DND-41 (cell line): ENCODE measurements at places on chromosomes 5 and 9.

DNA sequence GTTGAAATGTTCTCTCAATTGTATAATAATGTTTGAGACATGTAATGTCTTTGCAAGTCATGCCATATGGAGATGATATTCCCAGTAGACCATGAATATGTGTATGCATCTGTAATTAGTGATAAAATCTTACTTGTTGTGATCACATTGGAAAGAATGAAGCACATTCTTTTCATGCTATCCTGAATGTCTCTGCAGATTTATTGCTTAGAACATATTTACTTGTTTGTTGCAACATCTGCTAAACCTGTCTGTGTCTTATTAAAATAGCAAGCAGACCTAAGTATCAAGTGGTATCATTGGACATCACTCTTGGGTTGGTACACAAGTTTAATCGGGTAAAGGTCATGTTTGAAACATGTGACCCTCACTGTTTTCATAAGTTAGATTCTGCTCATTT is 265.5 kb upstream of the CD180 start:
- DNase-seq = no peak

DNA sequence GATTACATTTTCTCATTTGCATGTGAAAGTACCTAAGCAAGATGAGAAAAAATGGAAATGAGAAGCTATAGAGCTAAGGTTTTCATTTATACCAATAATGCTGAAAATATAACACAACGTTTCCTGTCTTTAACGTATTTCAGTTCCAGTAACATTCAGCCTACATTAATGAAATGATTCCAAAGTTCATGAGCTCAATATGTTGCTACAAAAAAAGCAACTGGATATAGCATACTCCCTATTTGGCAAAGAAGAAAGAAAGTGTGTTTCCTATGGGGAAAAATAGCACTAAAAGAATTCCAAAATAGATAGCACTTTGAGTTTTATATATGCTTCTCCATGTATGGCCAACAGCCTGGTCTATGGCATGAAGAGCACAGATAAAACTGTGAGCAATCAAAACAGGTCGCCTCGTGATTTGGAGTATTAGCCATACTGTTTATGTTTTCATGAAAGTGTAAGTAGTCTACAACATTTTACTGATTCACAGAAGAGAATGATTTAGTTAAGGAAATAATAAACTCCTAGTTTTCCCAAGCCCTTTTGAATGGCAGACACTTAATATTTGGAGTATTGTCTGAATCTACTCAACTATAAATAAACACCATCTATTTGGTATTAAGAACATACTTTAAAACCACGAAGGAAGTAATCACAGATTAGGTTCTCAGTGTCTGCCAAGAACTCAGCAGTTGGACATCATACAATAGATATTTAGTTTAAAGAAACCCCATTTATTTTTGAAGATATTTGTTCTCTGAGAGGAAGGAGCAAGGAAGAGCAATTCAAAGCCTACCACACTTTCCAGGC is 258.7 kb upstream of the RASA1 start:
- DNase-seq = no peak

DNA sequence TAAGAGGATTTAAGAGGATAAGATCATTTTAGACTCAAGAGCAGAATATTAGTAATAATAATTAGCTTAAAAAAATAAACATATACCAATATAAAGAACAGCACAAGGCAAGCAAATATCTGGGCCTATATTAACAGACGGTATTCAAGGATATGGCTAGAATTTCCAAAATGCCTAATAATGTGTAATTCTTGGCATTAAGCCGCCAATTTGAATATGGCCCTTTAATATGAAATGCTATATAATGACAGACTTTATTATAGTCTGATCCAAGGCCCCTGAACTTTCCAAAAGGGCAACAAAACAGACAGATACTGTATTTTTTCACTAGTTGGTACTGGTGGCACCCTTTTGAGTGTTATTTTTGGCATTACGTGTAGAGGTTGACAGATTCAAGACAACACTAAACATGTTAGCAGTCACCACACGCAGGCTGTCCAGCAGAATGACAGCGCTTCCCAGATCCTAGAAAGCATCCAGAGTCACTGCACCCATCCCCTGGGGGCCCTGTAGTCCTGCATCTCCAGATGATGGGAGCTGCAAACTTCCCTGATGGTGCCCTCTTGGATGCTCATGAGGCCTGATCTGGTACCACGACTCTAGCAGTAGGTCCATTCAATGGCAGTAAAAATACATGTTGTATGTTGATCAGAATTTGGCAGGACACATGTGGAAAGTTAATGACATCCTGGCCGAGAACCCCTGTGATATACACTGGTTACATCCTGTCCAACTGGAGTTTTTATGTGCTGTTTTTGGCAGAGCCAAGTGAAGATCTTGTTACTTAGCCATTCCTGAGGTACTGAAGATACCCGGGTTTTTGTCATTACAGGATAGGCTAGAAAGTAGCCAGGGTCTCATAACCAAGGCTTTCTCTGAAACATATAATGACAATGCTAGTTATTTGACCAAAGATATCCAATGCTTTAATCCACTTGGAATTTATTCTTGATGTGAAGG is 1.7 kb upstream of the ABL1 start:
- DNase-seq = no peak

DNA sequence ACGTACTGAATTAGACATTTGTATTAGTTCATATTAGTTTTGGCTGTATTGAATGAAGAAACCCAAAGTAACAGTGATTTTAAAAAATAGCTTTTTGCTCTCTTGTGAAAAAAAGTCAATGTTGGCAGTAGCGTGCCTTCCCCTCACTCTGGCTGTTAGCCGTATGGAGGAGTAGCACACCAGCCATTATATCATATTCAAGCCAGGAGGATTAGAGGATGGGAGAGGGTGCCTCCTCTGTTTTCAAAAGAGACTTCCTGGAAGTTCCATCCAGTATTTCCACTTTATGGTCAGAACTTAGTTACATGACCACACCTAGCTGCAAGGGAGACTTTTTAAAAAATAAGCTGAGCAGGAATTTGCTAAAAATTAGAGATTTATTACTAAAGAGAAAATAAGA is 41.2 kb downstream of the GPR21 start:
- DNase-seq = no peak

GRCh38 chr9:134391319-134392231 is 65.3 kb downstream of the RXRA start:
- DNase-seq = no peak

DNA sequence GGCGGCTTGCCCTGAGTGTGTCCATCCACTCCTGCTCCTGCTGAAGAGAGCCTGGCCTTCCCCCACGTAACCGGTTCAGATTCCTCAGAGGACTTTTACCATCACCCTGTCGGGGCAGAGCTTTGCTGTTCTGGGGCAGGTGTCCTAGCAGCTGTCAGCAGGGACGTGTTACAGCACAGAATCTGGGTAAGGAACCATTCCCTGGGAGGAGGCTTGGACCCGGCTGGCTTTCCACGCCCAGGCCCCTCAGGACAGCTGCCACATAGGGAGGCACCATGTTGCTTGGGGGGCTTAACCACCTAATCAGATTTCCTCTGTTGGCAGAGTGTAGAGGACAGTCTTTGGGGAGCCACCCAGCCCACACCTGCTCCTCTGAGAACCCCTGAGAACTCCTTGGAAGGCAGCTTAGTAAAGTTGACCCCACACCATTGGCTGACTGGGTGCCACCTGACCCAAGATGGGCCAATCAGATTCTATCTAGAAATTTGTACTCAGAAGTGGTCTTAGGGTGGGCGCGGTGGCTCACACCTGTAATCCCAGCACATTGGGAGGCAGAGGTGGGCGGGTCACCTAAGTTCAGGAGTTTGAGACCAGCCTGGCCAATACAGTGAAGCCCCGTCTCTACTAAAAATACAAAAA is 23.3 kb upstream of the EEIG1 start:
- no peak for DNase-seq

DNA sequence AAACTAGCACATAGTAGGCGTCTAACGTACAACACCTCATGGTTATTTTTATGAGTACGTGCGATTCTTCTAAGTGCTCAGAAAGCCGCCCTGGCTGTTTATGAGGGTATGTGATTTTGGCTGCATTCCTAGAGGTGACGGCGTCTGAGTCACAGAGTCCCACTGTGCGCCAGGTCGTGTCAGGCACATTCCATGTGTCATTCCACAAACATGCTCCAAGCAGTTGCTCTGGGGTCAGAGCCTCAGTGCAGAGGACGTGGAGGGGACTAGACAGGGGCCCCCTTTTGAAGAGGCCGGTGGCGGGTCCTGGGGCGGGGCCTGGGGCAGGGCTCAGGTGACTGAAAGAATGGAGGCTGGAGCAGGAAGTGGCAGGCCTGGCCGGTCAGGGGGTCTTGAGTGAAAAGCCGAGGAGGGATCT is 51.9 kb downstream of the NEK6 start:
- DNase-seq = no peak

GRCh38 chr9:128053560-128053959 is 13.6 kb downstream of the NAIF1 start:
- DNase-seq = no peak

- no peak for DNase-seq
Observed at GRCh38 chr9:94792511-94792910, 66.0 kb downstream of the AOPEP start.

- no peak for DNase-seq
Observed at GRCh38 chr9:95778957-95779356, 96.5 kb upstream of the ERCC6L2 start.

DNA sequence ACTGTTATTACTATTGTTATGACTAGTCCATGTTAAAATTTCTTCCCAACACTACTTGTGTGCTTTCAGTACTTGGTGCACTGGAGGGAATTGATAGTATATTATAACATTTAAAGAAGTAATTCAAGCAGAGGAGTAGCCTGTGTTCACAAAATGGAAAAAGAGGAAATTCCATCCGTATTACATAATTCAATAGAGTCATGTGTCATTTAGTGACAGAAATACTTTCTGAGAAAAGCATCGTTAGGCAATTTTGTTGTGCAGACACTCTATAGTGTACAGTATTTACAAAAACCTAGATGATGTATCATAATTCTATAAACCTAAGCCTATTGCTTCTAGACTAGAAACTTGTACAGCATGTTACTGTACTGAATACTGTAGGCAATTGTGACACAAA is 78.3 kb upstream of the PCSK5 start:
- no peak for DNase-seq

- DNase-seq = no peak
Observed at GRCh38 chr5:178590141-178590923, at the start of gene COL23A1. COL23A1 (minus strand) TSS chr5:178590393.

- peak; percentile 49 for DNase-seq
Observed at GRCh38 chr9:136138566-136138965, 19.9 kb upstream of the TMEM250 start.

GRCh38 chr5:135879591-135879990 is 16.1 kb downstream of the IL9 start:
- no peak for DNase-seq

DNA sequence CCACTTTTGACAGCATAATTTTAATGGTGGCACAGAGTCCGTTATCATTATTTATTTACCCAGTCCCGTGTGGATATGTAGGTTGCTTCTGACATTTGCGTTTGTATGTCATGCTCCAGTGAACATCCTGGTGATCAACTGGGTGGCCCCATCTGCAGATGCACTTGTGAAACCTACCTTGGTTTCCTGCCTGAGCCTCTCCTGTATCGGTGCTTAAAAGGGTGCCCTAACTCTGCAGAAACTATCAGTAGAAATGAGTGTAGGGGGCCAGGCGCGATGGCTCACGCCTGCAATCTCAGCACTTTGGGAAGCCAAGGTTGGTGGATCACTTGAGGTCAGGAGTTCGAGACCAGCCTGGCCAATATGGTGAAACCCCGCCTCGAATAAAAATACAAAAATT is 92.1 kb upstream of the IER5L start:
- DNase-seq = no peak

GRCh38 chr5:154758493-154758892 is 3.3 kb downstream of the LARP1 start:
- no peak for DNase-seq

GRCh38 chr9:90142580-90142979 is 500.0 kb downstream of the DIRAS2 start:
- DNase-seq = peak; percentile 20

DNA sequence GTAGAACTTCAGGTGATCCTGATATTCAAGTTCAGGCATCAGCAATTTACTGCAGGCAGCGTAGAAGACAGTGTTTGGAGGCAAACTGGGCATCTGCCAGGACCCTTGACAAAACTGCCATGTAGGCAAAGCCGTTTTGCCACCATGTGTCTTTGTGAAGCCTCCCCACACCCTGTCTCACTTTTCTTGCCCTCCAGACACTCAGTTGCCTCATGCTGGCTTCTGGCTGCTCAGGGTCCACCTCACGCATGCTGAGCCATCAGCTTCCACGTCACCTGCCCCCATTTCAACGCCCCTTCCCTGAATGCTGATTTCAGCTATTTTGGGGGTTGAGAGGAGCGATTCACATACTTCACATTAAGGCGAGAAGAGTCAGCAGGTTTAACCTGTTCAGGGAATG is 165.2 kb upstream of the KLF9 start:
- DNase-seq = no peak

GRCh38 chr9:137477778-137478612 is 18.9 kb upstream of the NSMF start:
- DNase-seq = no peak

GRCh38 chr9:20558566-20559016 is 63.7 kb downstream of the MLLT3 start:
- DNase-seq = no peak

DNA sequence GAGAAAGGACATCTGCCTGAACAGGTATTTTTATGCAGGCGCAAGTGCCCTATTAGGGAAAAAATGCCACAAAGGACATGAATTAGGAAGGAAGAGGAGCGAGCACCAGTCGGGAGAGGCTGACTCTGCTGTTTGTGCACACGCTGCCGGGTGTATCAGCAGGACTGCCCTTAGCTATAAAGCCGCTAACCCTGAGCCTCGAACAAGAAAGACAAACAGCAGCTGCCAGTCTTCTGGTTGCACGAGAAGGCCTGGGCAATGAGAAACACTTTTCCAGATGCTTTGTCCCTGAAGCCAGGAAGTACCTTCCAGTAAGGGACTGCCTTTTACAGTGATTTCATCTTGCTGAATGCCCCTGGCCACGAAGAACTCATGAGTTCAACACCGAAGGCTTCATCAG is 12.6 kb downstream of the QSOX2 start:
- no peak for DNase-seq

- no peak for DNase-seq
Observed at GRCh38 chr9:107545036-107545435, 55.5 kb upstream of the KLF4 start.

DNA sequence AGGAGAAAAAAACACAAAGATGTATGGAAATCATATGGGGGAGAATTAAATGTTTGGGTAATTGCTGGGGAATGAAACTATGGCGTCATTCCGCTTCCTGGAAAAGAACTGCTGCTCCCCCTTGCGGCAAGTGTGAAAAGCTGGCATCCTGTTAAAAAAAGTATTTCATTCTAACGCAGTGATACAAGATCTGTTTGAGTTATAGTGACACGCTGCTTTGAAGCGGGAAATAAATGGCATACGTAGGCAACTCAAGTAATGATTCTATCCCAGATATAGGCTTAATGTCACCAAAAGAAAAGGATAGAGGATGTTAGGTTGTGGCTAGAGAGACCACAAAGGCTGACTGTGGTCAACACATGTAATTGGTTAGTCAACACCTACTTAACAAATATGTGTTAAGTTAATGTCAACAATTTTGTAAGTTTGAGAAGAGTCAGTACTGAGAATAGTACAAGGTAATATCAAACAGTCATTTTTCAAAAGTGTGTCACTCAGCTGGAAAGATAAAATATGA is 70.2 kb upstream of the ALDH1A1 start:
- peak; percentile 24 for DNase-seq
